Effector memory CD4-positive, alpha-beta T cell (primary cell): ENCODE measurements at places on chromosomes 3 and 15.

DNA sequence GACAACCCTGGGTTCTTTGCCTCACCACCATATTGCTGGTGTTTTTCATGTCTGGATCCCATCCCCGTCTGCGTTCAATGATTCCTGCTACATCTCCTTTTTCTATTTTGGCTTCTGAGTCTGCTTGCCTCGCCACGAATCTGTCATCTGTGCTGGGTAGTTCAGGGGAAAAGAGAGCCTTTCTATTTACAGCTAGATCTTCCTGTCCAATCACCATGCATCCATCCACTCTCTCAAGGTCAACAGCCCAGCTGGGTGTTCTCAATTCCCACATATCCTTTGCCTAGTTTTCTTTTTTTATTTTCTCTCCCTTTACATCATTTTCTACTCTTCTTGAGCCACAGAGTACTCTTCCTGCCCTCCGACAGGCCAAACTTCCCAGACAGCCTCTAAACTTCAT lies 104.8 kb upstream of the RAD18 start:
- no peaks in the 10 kb centered on the region for H3K27me3 ChIP-seq
- H3K36me3 ChIP-seq, result no peaks in the 10 kb centered on the region
- no peak overlapping the region for H3K4me3 ChIP-seq
- no peaks in the 10 kb centered on the region for H3K4me1 ChIP-seq
- no peak for DNase-seq
- no peak overlapping the region for H3K27ac ChIP-seq

DNA sequence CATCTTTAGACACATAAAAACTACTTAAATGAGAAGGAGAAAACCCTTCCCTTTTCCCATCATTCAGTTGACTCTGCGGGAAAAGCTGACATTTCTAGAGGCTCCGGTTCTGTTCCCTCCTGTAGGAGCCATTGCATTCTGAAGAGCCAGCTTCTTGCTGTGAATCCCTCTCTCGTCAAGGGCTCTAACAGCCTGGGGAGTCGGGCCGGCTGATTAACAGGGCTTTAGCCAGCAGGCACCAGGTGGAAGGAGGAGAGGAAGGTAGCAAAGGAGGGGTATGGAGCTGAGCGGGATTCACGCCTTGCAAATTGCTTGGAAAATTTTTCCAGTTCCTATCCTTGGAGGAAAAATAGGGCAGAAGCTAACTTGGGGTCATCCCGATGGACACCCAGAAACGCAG lies 108.3 kb upstream of the UBE2E1 start:
- no peaks in the 10 kb centered on the region for H3K27me3 ChIP-seq
- no peak overlapping the region for H3K27ac ChIP-seq
- H3K4me1 ChIP-seq, result no peaks in the 10 kb centered on the region
- H3K36me3 ChIP-seq, result no peaks in the 10 kb centered on the region
- no peak overlapping the region for H3K4me3 ChIP-seq

GRCh38 chr15:38524156-38524555 lies 40.5 kb downstream of the RASGRP1 start:
- no peaks in the 10 kb centered on the region for H3K4me1 ChIP-seq
- no peak for DNase-seq
- H3K36me3 ChIP-seq, result peaks cover 32% of the 10 kb centered on the region

DNA sequence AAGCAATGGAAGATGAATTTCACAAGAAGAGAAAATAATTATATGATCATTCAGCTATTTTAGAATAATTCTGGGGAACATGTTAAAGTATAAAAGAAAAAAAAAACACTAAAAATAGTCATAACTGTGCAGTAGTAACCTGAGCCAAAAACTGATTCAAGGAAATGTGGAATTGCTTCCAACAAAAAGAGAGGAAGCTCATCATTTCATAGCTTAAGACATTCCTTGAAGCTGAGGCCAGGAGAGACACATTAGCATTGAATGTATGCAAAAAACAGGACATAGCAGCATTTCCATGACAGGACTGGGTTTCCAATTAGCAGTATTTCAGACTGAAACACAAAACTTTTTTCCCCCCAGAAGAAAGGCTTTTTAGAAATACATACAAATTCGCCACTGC lies 27.7 kb upstream of the LRRN1 start:
- DNase-seq, result no peak
- H3K4me3 ChIP-seq, result no peak overlapping the region
- no peak overlapping the region for H3K27ac ChIP-seq

DNA sequence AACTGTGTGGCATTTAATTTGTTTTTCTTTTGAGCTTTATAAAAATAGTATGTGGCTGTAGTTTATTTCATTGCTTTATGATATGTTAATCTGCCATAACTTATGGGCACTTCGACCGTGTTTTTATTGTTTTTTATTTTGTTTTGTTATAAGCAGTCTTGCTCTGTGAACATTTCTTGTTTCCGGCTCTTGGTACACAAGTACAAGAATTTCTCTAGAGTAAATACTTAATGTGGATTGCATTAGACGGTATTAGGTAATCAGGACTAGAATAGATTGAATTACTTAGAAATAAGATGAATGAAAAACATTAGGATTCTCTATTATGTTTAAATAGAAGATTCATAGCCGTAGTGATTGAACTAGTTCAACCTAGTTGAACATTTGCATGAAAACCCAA lies 2.1 kb downstream of the ZFAND6 start:
- no peaks in the 10 kb centered on the region for H3K36me3 ChIP-seq
- H3K27me3 ChIP-seq, result no peaks in the 10 kb centered on the region
- H3K4me1 ChIP-seq, result peaks cover 12% of the 10 kb centered on the region
- H3K27ac ChIP-seq, result no peak overlapping the region
- no peak overlapping the region for H3K4me3 ChIP-seq

GRCh38 chr15:32991619-32992111 lies 202.8 kb downstream of the FMN1 start:
- DNase-seq, result no peak
- H3K27me3 ChIP-seq, result no peaks in the 10 kb centered on the region
- H3K4me3 ChIP-seq, result no peak overlapping the region
- no peaks in the 10 kb centered on the region for H3K4me1 ChIP-seq

GRCh38 chr15:33768670-33769190 lies 199.6 kb upstream of the CHRM5 start:
- H3K36me3 ChIP-seq, result no peaks in the 10 kb centered on the region
- no peaks in the 10 kb centered on the region for H3K4me1 ChIP-seq
- no peaks in the 10 kb centered on the region for H3K27me3 ChIP-seq
- no peak for DNase-seq
- no peak overlapping the region for H3K27ac ChIP-seq
